ENCODE measurements at places on chromosomes 16 and 17. TPM values are rescaled to one million over a fixed set of nuclear protein-coding genes. Genes with fewer than 3 reads are reported as not detected.

The KRT222 gene
- total RNA-seq = not detected

The IKZF3 gene
- total RNA-seq = 0.04 TPM

The GCSH gene
- total RNA-seq = 71.1 TPM

The BAIAP3 gene
- 47.3 TPM for total RNA-seq

The MEFV gene
- total RNA-seq = not detected

The SNAI3 gene
- 2.0 TPM for total RNA-seq

The ITFG1 gene
- total RNA-seq = 27.7 TPM

The SLC5A10 gene
- 0.17 TPM for total RNA-seq

The ACSM5 gene
- not detected for total RNA-seq

The FOXN1 gene
- not detected for total RNA-seq

The RAP1GAP2 gene
- total RNA-seq = 10.1 TPM

The LMF1 gene
- total RNA-seq = 35.6 TPM

The MYH3 gene
- total RNA-seq = 0.07 TPM

The METRN gene
- 88.5 TPM for total RNA-seq

The C17orf107 gene
- 3.1 TPM for total RNA-seq

The CIBAR2 gene
- total RNA-seq = not detected

The CIAO3 gene
- 45.8 TPM for total RNA-seq

The MEIOC gene
- total RNA-seq = not detected

- no peak for DNase-seq
Observed at GRCh38 chr16:89765292-89765830, 44.0 kb downstream of the ZNF276 start.

DNA sequence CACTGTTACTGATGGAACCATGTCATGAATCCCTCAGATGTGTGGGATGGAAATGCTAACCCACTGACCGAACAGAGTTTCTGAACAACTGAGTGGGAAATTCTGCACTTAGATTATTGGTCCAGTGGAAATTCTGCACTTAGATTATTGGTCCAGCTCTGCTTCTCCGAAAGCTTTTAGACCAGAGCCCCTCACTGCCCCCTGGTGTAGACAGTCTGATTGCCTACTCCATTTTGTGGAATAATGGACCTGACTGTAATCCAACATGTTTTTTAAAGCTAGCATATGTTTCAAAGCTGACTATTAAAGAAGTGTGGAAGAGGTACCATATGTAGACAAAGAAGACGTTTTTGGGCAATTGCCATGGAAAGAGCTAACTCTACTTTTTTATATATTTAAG is 50.3 kb upstream of the TBX2 start:
- no peak for DNase-seq

- no peak for DNase-seq
Observed at GRCh38 chr16:17470182-17470907, 415 bp downstream of the XYLT1 start.

GRCh38 chr16:70534971-70535370 is 11.4 kb downstream of the SF3B3 start:
- DNase-seq = no peak

- no peak for DNase-seq
Observed at GRCh38 chr17:41333836-41334235, 16.8 kb downstream of the KRT33A start.

DNA sequence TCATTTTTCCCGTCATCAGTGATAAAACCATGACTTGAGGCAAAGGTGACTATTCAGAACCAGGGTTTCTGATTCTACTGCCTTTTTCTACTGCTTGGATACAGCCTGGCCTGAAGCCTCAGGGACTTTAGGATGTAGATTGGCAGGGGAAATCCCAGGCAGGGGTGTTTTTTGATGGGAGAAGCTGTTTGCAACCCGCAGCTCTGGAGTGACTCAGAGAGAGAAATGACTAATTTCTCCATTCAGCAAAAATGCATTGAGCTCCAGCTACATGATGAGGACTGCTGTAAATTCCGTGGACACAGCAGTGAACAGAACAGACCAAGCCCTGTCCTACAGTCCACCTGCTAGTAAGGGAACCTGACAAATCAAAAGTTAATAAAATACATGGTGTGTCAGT is 560.6 kb downstream of the CDH13 start:
- no peak for DNase-seq

GRCh38 chr16:47604306-47604705 is 143.2 kb downstream of the PHKB start:
- DNase-seq = no peak

DNA sequence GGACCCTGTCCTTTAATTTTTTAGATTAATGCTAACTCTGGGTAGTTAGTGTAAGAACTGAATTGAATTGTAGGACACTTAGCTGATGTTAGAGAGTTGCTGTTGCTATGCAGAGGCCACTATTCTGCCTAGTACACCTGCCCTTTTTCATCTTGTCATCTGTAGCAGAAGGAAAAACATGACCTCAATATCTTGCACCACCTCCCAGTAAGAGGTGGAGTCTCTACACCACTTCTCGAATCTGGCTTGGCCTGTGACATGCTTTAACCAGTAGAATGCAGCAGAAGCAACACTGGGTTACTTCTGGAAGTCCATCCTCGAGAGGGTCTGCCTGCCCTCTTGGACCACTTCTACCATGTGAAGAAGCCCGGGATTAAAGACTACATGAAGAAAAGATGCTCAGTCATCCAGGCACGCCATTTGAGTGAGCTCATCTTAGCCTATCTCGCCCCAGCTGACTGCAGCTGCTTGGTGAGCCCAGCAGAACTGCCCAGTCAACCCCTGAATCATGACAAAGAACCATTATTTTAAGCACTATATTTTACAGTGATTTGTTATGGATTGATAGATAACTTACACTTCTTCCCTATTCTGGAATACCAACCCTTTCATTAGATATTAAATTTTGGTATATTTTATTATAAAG is 153.5 kb downstream of the MYO1D start:
- DNase-seq = no peak

GRCh38 chr16:11334831-11335404 is 10.3 kb upstream of the RMI2 start:
- no peak for DNase-seq

DNA sequence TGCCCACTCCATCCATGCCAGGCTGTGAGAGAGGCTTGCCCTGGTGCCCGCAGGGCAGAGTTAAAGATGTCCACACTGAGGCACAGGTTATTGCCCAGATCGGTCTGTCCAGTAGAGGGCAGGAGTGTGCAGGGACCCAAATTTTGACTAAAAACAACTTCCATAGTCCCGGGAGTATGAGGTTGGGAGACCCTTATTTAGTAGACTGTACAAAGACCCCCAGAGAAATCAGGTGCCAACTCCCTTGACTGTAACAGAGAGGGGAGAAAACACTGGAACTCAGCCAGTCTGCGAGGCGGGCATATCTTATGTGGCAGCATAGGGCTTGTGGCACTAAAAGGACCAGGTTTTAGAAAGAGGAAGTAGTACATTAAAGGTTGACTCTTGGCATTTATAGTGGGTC is 43.4 kb downstream of the HNF1B start:
- DNase-seq = no peak

DNA sequence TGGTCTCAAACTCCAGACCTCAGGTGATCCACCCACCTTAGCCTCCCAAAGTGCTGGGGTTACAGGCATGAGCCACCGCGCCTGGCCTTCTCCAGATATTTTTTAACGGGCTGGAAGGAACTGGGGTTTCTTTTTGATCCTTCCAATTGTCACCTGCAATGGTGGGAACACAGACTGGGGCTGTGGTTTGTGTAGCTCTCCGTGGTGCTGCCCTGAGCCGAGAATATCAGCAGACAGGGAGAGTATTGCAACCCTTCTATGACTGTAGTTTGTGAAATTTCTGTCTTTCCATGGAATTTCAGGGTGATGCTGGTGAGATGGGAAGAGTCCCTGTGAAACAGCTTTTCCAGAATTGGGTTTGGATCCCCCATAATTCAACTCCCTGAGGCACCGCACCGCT is 263.5 kb downstream of the ENGASE start:
- DNase-seq = no peak

- no peak for DNase-seq
Observed at GRCh38 chr17:60390925-60391470, 935 bp downstream of the USP32 start.

- DNase-seq = no peak
Observed at GRCh38 chr17:71192039-71192555, 928.7 kb upstream of the SOX9 start.

DNA sequence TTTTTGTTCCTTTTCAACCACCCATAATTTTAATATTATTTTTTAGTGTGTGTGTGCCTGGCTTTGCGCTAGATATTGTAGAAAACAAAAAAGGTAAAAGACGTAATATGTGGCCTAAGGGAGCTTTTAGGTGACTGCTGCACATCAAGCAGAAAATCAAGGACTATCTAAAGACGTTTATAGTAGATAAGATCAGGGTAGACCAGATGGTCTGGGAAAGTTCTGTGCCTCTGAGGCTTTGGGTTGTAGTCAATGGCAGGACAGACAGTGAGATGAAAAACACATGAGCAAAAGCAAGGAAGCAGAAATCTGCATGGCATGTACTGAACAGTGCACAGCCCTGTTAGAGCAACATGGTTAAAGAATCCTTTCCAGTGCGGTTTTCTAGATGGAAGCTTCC is 26.8 kb upstream of the ARHGAP23 start:
- no peak for DNase-seq

GRCh38 chr16:12906271-12906670 is 4.9 kb downstream of the SHISA9 start:
- no peak for DNase-seq

GRCh38 chr16:57023541-57024249 is 34.3 kb downstream of the NLRC5 start:
- no peak for DNase-seq

GRCh38 chr17:64145375-64145750 is 15.4 kb upstream of the ERN1 start:
- no peak for DNase-seq

- no peak for DNase-seq
Observed at GRCh38 chr16:24139282-24139681, 116.9 kb upstream of the CACNG3 start.

DNA sequence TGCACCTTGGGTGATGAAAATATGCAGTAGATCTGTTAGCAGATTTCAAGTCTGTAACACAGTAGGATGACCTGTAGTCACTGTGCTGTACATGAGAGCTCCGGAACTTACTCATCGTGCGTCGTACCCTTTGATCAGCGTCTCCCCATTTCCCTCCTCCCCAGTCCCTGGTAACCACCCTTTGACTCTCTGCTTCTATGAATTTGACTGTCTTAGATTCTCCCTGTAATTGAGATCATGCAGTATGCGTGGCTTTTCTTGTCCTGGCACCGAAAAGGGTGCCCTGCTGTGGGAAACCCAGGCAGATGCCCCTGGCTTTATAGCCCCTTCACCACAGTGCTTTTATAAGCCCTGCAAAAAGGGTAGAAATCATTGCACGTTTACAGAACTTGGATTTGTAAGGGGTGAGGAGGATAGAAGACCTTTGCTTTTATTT is 20.5 kb downstream of the CLEC16A start:
- no peak for DNase-seq

DNA sequence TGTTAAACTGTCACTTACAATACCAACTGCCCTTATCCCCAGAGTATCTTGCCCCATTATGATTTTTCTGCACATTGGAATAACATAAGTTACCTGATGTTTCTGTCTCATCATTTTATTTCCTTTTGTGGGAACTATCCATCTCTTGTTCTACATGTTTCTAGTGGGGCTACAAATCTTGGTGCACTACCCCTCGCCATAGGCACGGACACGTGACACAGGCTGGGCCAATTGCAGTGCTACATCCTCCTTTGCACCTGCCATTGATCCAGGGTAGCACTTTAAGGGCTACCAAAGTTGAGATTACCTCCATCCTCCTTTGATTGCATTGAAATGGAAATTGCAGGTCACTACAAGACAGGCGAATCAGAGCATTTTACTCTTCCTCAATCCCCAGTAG is 14.2 kb upstream of the SYT17 start:
- DNase-seq = no peak

DNA sequence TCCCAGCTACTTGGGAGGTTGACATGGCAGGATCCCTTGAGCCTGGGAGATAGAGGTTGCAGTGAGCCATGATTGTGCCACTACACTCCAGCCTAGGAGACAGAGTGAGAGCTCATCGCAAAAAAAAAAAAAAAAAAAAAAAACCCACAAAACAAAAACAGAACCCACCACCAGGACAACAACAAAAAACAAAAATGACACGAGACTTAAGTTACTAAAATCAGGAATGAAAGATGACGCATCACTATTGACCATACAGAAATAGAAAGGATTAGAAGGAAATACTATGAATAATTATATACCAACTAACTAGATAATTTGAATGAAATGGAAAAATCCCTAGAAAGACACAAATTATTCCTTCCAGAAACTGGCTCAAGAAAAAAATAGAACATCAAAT is 432.4 kb upstream of the PMFBP1 start:
- no peak for DNase-seq

- DNase-seq = no peak
Observed at GRCh38 chr17:82801377-82801970, 38.3 kb downstream of the ZNF750 start.

- DNase-seq = no peak
Observed at GRCh38 chr16:48434653-48435317, 49.6 kb upstream of the SIAH1 start.

GRCh38 chr16:495127-495748 is 32.3 kb upstream of the CAPN15 start:
- DNase-seq = peak; percentile 47

GRCh38 chr16:55508941-55509931 is at the start of gene LPCAT2:
LPCAT2 (plus strand) TSS chr16:55509072; CDS start chr16:55509182, 110 bp downstream.
- DNase-seq = peak; percentile 71

GRCh38 chr16:89397331-89397861 is 93.0 kb downstream of the ANKRD11 start:
- no peak for DNase-seq

GRCh38 chr17:28665994-28666393 is 4.0 kb downstream of the SUPT6H start:
- DNase-seq = no peak

DNA sequence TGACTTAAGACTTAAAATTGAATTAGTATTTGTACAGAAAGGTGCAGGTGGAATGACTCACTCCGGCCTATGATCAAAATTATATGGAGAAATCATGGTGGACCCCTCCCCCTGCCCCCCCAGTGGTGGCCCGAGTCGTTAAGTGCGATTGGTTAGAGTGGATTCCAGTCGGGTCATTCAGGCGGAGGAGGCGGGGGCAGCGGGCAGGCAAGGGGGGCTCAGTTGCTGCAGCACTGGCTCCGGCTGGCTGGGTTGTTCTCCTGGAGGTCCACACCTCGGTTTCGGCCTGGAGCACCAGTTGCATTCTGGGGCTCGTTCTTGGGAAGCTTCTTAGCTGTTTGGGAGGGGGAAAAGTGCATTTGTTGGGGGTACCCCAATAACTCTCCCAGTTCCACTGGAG is 3.0 kb downstream of the HSPB9 start:
- no peak for DNase-seq

GRCh38 chr16:64914-65255 is 7.5 kb downstream of the RHBDF1 start:
- no peak for DNase-seq

GRCh38 chr17:60933739-60934138 is 256.1 kb downstream of the BCAS3 start:
- DNase-seq = no peak

- no peak for DNase-seq
Observed at GRCh38 chr16:13231365-13231764, 330.0 kb downstream of the SHISA9 start.

Measured in PC-9 (cell line).